ENCODE measurements at places on chromosomes 12 and 14.

DNA sequence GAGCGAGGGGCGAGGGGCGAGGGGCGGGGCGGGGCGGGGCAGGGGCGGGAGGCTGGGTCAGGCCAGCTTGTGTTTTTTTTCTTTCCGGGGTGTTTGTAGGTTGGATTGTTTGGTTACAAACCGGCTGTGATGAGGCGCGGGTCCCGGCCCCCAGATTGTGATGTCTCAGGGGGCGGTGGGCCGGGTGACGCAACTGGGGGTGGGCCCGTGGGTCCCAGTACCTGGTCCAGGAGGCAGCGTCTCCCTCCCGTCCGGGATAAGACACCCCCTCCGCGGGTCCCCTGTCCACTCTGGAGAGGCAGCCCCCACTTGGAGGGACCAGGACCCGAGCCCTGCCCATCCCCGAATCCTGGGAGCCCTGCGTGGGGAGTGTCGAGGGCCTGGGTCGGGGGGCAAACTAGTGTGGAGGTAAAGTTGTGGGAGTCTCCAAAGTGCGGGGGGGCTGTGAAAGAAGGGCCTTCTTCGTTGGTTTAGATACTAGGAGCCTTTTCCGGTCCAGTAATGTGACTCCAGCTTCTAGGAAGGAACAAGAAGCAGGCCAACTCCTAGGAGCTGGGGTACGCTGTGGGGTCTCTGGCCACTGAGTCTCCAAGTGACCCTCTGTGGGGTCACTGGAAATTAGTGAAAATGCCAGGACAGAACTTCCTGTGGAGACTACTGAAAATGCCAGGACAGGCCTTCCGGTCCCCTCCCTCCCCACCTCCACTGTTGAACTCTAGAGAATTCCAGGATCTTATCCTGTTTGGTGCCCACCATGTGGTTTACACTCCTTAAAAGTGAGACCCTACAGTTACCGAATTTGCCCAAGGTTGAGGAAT lies 579 bp upstream of the CLMN start:
- no peaks in the 10 kb centered on the region for H3K27me3 ChIP-seq
- H3K36me3 ChIP-seq: no peaks in the 10 kb centered on the region
- H3K4me3 ChIP-seq: peak overlapping the region; percentile 89

DNA sequence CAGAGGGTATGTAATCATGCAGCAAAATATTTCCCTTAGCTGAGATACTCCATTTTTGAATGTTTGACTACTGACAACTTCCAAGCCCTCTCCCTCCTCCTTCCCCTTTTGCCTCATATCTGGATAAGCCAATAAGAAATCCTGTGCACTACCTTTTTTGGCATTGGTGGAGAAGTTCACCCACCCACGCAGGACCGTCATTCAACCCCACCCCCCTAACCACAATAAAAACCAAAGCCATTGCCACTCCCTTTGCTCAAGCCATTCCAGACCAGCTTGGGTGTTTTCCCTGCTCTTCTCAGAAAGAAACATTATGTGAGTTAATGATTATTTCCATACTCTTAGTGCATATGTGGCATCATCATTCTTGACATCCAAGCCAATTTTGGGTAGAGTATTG lies 176.7 kb downstream of the PTPN11 start:
- DNase-seq: no peak
- no peaks in the 10 kb centered on the region for H3K27me3 ChIP-seq
- H3K4me1 ChIP-seq: no peaks in the 10 kb centered on the region
- no peaks in the 10 kb centered on the region for H3K36me3 ChIP-seq
- H3K4me3 ChIP-seq: no peak overlapping the region

DNA sequence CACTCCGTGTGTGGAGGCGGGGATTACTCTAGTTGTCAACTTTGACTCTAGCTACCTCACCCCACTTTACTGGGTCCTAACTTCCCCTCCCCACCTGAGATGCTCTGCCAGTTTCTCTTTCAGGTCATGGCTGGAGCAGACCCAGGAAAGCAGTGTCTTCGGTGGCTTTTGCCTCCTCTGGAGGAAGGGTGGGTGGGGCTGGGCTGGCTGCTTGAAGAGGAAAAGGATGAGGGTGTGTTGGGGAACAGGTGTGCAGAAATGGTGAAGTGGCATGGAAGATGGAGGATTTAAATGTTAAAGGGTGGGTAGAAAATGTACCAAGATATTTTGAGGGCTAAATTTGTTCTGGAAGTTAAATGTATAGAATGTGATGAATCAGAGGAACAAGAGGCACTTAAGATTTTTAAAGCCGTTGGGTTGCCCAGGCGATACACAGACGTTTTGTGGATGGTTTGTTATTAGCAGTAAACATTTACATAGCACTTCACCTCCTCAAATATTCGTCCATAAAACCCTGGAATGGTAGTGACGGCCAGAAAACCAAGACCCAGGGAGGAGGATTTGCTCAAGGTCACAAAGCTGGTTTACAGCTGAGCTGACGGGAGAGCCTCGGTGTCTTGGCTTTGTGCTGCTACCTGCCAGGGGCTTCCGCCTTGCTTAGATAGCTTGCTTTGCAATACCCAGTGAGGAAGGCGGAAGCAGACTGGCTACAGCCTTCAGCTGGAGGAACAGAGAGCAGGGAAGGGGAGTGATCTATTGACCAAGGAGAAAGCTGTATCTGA lies 72.2 kb upstream of the PRMT8 start:
- DNase-seq: no peak
- no peaks in the 10 kb centered on the region for H3K36me3 ChIP-seq
- no peak overlapping the region for H3K4me3 ChIP-seq
- H3K27ac ChIP-seq: no peak overlapping the region
- no peaks in the 10 kb centered on the region for H3K4me1 ChIP-seq

DNA sequence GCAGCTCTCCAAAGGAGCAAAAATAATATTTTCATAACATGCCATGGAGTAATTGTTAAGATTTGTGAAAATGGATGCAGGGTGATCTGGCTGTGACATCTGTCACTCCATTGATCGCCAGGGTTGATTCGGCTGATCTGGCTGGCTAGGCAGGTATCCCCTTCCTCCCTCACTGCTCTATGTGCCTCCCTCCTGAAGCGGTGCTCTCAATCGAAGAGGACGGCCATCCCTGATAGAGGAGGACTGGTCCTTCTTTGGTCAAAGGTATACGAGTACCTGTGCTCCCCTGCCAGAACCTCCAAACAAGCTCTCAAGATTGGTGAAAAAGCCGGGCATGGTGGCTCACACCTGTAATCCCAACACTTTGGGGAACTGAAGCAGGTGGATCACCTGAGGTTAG lies 47.9 kb downstream of the VCPKMT start:
- no peaks in the 10 kb centered on the region for H3K36me3 ChIP-seq
- no peak overlapping the region for H3K27ac ChIP-seq
- H3K4me1 ChIP-seq: no peaks in the 10 kb centered on the region
- no peaks in the 10 kb centered on the region for H3K27me3 ChIP-seq

DNA sequence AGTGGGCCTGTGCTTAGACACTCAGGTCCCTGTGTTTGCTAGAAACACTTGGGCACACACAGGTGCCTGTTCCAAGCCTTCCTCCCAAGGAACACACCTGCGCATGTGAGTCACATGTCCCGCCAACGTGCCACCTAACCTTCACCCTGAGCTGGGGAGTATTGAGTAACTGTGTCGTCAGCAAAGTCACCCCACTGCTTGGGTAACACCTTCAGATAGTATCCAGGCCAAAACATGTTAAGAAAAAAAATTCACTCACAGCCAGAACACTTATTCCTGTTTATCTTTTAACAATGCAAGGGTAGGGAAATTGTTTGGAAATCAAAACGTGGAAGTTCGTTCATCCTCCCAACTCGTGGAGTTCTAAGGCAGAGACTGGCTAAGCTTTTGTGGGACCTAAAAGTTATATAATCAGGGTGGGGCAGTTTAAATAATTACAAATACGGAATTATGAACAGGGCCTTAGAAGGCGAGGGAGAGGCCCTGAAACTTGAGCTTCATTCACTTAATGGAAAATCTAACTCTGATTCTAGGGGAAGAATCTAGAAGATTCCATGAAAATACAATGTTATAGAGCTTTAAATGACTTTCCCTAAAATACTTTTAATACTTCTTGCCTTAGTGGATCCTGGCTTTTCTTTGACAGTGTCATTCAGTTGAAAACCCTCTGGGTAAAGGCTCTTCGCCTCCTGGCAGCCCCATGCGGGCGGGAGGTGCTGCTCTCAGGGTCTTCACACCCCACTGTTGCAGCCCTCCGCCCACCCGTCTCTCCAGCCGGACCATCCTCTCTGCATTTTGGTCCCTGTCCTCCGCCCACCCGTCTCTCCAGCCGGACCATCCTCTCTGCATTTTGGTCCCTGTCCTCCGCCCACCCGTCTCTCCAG lies 30.3 kb upstream of the ADIPOR2 start:
- H3K27me3 ChIP-seq: no peaks in the 10 kb centered on the region
- peaks cover 28% of the 10 kb centered on the region for H3K4me1 ChIP-seq
- DNase-seq: peak; percentile 94
- H3K27ac ChIP-seq: peak overlapping the region; percentile 97
- peak overlapping the region; percentile 48 for H3K4me3 ChIP-seq
- no peaks in the 10 kb centered on the region for H3K36me3 ChIP-seq

DNA sequence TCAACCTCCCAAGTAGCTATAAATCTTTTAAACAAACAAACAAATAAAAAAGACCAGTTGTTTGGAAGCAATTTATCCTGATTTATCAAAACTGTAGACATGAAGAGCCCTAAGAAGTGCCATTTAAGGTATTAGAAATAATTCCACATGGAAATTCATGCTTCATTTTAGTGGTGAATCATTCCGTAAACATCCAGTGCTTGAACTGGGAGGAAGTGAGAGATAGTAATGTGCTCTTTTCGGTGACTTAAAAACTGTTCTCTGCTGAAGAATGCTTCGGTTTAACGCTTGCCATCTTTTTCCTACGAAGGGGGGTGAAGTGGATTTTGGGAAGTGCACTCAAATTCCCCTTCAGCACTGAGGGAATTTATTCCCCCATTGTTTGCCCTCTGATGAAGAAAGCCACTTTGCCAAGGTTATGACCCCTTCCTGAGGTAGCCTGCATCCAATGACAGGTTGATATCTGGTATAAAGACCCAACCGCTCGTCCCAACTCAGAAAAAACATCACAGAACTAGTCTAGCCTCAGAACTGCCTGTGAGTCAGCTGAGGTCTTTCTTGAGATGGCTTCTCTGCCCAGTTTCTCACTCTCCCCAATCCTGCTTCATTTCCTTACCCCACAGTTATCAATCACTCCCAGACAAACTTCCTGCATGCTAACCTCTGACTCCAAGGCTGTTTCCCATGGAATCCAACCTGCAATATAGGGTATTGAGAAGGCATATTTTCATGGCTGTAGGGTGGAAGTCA lies 244.1 kb downstream of the AEBP2 start:
- no peak for DNase-seq
- no peaks in the 10 kb centered on the region for H3K4me1 ChIP-seq
- no peak overlapping the region for H3K27ac ChIP-seq
- H3K36me3 ChIP-seq: no peaks in the 10 kb centered on the region
- no peaks in the 10 kb centered on the region for H3K27me3 ChIP-seq

DNA sequence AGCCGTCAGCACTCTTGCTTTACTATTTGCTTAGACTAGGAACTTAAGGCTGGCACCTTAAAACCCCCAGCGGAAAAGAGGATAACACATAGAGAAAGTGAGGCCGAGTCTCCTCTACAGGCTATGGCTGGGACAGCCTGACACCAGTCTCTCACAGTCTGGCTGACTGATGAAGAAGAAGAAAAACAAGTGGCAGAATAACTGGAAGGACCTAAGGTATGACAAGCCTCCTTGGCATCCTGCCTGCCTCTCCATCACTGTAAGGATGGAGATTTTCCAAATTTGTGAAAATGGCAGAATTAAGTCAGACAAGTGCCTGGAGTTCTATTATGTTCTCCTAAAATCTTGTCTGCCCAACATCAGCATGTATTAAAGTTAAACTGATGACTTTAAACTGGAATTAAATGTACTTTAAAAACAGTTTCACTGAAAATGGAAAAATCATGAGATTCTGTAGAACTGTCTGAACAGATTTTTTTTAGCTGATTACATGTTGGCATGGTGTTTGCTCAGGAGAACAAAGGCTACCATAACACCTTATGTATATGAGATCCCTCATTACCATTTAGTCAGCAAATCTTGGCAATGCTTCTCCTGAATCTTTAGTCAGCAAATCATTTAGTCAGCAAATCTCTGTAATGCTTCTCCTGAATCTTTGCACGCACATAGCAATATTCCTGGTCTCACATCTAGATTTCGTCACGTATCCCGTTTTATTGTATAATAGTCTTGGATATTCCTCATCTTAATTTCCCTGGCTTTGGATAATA lies 140.3 kb upstream of the AEBP2 start:
- no peaks in the 10 kb centered on the region for H3K36me3 ChIP-seq
- H3K4me1 ChIP-seq: peaks cover 22% of the 10 kb centered on the region
- H3K27me3 ChIP-seq: no peaks in the 10 kb centered on the region
- DNase-seq: no peak
- H3K4me3 ChIP-seq: no peak overlapping the region
- H3K27ac ChIP-seq: no peak overlapping the region

- H3K27me3 ChIP-seq: no peaks in the 10 kb centered on the region
- H3K4me3 ChIP-seq: no peak overlapping the region
- no peaks in the 10 kb centered on the region for H3K36me3 ChIP-seq
- no peaks in the 10 kb centered on the region for H3K4me1 ChIP-seq
- no peak for DNase-seq
- H3K27ac ChIP-seq: no peak overlapping the region
Observed at GRCh38 chr14:30131581-30132097, 204.0 kb upstream of the PRKD1 start.

DNA sequence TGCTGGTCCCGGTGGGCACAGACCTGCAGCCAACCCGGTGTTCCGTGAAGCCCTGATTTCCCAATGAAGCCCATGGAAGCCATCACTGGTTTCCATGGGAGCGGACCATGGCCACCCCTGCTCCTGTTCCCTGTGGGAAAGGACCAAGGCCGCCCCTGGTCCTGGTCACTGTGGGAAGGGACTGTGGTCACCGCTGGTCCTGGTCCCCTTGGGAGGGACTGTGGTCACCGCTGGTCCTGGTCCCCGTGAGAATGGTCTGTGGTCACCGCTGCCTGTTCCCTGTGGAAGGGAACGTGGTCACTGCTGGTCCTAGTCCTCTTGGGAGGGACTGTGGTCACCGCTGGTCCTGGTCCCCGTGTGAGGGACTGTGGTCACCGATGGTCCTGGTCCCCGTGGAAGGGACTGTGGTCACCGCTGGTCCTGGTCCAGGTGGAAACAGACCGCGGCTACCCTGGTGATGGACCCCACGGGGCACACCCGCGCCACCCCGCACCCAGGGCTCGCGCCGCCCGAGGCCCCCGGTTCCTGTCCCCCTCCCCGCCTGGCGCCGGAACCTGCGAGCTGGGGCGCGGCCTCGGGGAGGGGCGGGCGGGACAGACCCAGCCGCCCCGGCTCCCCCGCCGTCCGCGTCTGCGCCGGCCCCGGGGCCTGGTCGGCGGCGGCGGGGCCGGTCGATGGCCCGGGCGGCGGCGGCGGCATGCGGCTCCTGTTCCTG lies at the start of gene GLT1D1:
TSS of gene GLT1D1 (plus strand) at position 594 of the 715 bp plus-strand sequence. CDS start at position 698, 104 bp downstream.
- no peaks in the 10 kb centered on the region for H3K36me3 ChIP-seq
- no peaks in the 10 kb centered on the region for H3K27me3 ChIP-seq
- H3K27ac ChIP-seq: no peak within 1 kb of the TSS
- peak within 1 kb of the TSS; percentile 58 for H3K4me3 ChIP-seq

- no peaks in the 10 kb centered on the region for H3K27me3 ChIP-seq
- H3K4me3 ChIP-seq: no peak overlapping the region
- H3K4me1 ChIP-seq: no peaks in the 10 kb centered on the region
- no peak for DNase-seq
- H3K27ac ChIP-seq: no peak overlapping the region
Observed at GRCh38 chr14:80988192-80988591, 32.8 kb downstream of the TSHR start.

All from vagina (tissue), 2 donors.